Right hindlimb (tissue), 1 donor: ENCODE measurements at places on chromosomes 12 and 14.

GRCh38 chr12:32030151-32030550 is 70.9 kb downstream of the RESF1 start:
- DNase-seq: no peak

DNA sequence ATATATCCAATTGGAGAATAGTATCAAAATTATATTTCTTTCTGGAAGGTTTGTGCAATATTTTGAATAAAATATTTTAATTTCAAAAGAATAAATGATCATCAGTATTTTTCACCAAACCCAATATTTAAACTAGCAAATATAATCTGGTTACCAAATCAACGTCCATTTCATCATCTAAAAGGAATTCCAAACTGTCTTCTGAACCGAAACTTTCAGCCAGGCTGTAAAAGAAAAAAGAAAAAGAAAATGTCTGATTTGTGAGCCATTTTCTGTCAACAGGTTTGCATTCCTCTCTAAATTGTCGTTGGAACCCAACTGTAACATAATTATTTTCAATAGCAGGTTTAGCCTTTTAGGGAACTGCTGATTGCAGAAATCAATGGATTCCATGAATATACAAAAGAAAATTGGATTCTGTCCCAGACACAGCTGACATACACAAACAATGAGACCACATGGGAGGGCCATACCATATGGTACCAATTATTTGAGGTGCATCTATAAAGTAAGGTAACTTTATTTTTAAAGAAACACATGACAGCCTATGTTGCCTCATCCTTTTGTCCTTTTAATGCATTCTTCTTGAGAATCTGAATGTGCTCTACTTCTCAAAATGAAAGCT is 22.7 kb downstream of the SNRPF start:
- no peak for DNase-seq

DNA sequence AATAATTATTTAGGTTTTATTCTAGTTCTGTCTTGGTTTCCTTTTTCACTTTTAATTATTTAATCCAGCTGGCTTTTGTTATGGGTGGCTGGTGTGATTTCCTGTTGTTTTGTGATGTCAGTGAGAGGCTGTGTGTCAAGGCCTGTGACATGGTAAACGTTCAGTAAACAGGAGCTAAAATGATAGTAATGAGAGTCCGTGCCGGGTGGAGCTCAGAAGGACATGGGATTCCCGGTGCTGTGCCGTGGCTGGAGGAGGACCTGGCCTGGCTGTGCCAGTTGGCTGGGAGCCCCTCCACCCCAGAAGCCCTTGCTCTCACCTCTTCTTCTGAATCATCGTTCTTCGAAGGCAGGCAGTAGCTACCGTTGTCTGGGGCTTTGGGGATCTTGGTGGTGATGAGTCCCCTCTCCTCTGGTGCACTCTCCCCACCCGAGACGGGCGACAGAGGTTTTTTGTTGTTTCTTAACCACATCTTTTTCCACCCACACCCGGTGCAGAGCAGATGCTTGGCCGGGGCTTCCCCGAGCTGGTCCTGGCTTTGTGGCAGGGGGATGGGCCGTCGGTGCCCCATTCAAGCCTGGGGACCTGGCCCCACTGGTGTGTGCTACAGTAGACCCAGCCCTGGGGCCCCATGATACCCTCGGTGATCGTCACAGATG is 29.1 kb downstream of the SH2B3 start:
- peak; percentile 52 for DNase-seq

DNA sequence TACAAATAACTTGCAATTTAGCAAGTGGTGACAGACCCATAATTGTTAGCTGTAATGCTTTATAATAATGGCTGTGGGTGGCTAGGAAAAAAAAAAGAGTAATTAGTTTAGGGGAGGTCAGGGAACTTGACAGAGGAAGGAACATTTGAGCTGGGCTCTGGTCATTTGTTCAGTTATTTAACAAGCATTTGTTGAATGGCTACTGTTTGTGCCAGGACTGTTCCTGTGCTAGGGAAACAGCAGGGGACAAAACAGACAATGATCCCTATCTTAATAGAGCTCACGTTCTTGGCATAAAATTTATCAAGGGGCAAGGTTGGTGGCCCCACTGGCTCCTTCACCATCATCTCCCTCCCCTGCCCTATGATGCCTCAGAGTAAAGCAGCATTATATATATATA is 18.5 kb downstream of the CHST11 start:
- DNase-seq: no peak

GRCh38 chr14:101109981-101110728 is 206.6 kb upstream of the RTL1 start:
- peak; percentile 5 for DNase-seq

DNA sequence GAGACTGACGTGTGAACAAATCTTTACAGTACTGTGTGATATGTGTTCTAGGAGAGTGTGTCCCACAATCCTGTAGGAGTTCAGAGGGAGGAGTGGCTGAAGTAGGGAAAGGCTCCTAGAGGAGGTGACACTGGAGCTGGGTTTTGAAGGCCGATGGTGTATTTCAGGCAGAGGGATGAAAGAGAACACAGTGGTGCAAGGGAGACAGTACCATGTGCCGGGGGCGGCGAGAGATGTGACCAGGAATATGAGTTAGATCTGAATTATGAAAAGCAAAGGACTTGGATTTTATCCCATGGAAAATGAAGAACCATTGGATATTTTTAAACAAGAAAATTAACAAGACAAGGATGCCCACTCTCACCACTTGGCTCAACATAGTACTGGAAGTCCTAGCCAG is 77.0 kb upstream of the ESRRB start:
- no peak for DNase-seq

DNA sequence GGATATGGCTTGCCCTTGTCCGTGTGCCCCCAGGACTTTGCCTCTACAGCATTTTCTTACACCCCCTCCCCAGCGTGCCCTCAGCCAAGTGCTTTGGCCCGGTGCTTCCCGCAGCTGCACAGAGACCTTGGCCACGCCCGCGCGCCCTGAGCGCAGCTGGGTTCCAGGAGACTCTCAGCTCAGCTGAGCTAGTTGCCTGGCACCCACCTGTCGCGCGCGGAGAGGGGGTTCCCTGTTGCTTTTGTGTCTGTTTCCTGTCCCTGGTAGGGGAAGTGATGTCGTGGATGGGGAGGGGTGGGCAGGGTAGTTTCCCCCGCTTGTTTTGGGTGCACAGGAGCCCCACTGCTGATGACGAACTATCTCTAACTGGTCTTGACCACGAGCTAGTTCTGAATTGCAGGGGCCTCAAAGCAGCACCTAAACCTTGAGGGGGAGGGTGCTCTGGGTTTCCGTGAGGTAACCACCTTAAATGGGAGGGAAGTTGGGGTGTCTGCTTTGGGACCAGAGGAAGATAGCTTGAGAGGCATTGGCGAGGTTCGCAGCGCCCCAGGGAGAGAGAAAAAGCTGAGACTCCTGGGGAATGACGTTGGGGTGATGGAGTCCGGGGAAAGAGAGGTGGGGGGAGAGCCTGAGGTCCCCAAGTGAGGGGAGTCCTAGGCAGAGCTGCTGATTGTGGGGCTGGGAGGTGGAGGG is 1.5 kb downstream of the DIO3 start:
- no peak for DNase-seq

- peak; percentile 58 for DNase-seq
These were observed 394 bp upstream of the AMIGO2 start for GRCh38 chr12:47079981-47080724.

GRCh38 chr12:114698566-114699163 is 14.7 kb upstream of the TBX3 start:
- DNase-seq: no peak

DNA sequence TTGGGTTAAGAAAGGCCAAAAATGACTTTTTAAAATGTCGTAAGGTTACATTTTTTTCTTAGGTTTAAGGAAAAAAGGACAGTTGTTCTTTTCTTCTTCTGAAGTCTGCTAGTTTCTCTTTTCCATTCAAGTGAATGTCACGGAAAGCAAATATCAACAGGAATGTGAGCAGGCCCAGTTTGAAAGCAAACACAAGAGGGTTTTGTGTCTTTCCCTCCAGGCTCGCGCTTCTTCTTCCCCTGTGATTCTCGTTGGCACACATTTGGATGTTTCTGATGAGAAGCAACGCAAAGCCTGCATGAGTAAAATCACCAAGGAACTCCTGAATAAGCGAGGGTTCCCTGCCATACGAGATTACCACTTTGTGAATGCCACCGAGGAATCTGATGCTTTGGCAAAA is 85.4 kb downstream of the LRRK2 start:
- DNase-seq: no peak

GRCh38 chr14:56905282-56905681 is 95.0 kb upstream of the OTX2 start:
- DNase-seq: no peak

DNA sequence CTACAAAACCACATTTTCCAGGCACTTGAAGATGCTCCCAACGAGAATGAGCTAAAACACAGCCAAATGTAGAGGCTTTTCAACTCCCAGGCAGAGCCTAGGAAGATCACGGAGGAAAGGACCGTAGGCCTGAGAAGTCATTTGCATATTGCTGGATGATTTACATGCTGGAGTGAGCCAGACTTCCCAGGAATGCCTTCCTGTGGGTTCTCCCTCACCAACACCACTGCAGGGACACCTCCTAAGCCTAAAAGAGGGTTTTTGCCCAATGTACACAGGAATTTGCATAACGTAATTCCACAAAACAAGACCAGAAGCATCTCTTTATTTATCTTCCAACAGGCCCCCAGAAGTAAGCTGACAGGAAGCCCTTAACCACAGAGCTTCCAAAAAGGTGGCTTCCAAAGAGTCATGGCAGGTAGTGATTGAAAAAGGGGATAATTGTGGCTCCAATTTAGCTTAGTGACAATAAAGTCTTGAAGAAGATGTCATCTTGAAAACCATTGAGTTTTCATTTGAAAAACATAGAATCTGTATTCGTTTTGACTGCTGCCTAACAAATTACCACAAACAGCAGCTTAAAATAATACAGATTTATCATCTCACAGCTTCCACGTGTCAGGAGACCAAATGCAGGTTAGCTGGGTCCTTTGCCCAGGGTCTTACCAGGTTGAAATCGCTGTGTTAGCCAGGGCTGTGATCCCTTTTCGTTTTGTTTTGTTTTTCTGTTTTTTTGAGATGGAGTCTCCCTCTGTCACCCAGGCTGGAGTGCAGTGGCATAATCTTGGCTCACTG is 116.2 kb downstream of the EGLN3 start:
- DNase-seq: no peak

- DNase-seq: peak; percentile 18
These were observed 2.2 kb upstream of the PTHLH start for GRCh38 chr12:27974735-27975221.

DNA sequence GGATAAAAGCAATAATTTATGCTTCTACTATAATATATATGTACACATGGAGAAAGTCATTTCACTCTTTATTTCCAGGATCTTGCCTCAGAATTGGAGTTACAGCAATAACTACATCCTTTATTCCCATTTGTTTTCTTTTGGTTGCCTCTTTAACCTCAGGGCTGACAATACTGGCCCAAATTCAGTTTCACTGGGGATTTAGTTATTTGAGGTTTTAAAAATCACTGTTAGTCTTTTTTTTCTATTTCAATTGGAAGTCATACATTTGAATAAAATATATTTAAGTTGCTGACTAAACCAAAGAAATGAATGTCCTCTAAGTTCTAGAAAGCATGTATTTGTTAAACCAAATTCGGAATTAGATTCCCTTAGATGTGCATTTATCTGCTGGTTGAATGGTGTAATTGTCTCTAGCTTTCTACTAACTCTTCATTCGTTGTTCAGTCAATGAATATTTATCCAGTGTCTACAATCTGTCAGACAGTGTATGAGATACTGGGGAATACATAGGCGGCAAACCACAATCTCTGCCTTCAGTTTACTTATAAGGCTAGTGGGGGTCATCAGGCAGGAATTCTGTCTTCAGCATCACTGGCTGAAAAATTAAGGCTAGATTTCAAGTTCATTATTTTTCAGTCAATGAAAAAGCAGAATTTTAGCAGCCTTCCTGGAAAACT is 190.8 kb upstream of the ARHGAP5 start:
- DNase-seq: no peak

DNA sequence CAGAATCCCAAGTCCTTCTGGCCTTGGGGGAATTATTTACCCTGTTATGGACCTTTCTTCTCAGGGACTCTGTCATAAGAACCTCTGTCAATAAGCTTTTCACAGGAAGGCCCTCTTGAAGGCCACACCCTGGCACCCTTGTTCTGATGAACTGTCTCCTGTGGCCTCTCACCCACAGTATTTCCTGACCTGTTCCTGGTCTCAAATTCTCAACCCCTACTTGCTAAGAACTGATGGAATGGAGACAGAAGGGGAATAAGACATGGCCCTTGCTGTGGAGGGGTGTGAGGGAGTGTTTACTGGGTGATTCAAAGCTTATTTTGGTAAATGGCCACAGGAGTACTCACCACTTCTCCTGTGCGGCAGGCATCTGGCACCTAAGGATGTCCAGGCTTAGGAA is 1082.9 kb downstream of the BCL11B start:
- DNase-seq: no peak

DNA sequence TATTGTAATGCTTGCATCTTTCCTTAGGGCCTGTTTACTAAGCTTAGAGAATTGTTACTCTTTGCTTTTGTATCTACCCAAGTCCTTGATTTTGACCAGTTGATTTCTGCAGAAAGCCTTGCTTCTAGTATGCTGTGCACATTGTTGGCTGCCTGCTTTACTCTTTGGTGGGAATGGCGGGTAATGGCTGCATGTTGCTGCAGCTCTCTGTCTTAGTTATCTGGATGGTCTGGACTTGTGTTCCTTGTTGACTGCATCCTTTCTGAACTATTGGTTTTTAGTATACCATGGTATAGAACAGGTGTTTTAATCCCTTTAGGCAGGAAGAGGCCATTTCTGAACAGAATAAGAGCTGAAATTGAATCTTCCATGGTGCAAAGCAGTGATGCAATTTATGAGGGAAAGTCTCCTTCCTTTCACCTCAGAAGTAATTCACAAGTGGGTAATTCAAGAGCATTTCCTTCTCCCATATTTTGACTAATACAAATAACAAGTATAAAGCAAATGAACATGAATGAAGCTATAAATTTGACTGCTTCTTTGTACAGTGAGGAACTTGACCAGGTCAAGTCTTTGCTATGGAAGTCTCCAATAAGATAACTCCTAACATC is 466.4 kb downstream of the NPAS3 start:
- no peak for DNase-seq

DNA sequence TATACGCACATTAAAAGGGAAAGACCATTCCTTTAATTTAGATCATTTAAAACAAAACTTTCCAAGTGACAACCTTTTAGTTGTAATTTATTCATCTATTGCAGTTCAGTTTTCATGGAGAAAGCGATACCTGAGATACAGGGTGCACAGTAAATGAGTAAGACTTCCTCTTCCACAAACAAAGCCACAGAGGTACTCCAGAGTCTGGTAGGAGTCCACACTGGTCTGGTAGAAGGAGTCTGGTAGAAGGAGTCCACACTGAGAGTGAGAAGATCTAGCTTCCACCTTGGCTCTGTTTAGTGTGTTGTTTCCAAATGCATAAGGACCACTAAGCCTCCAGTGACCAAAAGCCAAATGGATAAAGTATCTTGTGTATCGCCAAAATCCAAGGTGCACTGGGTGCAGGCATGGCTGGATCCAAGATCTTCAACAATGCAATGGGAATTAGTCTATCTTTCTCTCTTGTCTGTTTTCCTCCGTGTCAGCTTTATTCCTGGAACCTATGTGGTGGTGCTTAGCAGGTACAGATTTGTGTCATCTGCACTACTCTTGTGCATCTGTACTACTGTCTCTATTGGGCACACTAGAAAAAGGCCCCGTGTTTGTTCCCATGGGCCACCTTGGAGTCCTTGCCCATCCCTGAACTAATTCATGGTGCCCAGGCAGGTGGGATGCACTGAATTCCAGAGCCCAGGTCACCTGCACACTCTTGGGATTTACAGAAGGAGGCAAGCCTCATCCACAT is 331.1 kb downstream of the BCL11B start:
- no peak for DNase-seq

GRCh38 chr12:1525858-1526257 is 68.5 kb downstream of the FBXL14 start:
- no peak for DNase-seq

- no peak for DNase-seq
These were observed 114.2 kb downstream of the TTC6 start for GRCh38 chr14:37709419-37710195.
